Vagina (tissue), 2 donors: ENCODE measurements at places on chromosomes 16 and 17.

DNA sequence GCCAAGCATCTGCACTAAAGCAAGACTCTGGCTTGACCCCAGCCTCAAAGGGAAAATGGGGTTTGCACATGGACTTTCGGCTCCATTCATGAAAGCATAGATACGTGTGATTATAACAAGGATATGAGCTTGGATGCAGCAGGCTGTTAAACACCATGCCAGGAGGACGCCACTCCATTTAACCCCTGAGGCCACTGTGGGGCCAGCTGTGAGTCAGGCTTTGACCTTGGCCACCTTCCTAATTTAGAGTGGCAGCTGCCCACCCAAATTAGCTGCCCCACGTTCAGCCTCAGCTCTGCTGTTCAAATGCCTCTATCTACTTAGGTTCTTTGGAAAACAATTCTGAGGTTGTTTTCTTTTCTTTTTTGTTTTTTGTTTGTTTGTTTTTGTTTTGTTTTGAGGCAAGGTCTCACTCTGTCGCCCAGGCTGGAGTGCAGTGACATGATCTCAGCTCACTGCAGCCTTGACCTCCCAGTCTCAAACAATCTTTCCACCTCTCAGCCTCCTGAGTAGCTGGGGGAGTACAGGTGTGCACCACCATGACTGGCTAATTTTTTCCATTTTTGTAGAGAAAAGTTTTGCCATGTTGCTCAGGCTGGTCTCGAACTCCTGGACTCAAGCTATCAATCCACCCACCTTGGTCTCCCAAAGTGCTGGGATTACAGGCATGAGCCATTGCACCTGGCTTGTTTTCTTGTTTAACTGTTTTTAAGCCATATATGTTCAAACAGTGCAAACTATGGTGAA, 23.2 kb upstream of the KIFC3 start:
- no peak for DNase-seq

DNA sequence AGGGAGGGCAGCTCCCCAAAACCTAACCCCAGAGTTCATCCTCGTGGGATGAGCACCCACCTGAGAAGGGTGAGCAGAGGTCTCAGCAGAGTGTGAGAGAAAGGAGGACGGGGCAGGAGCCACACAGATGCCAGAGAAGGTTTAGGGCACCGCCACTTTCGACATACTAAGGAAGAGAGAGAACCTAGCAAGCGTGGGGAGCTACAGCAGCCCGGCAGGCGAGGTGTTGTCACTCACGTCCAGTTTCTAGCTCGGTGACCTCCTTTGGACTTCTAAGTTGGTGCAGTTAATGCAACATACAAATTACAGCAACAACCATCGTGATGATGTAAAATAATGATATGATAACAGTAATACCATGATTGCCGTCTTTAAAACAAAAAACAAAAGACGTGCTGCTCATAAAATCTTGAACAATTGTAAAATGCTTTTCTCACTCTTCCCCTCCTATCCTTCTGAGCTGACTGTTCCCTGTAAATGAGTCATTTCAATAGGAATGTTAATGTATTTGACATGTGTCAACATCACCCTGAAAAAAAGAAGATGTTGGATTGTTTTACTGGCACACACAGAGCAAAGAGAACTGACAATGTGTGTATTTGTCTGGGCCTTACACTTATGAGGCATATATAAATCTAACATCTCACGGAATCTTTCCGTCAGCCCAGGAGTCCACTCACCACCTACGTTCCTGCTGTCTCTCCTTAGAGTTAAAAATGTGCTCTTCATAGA, 158.2 kb upstream of the MAF start:
- no peak for DNase-seq

DNA sequence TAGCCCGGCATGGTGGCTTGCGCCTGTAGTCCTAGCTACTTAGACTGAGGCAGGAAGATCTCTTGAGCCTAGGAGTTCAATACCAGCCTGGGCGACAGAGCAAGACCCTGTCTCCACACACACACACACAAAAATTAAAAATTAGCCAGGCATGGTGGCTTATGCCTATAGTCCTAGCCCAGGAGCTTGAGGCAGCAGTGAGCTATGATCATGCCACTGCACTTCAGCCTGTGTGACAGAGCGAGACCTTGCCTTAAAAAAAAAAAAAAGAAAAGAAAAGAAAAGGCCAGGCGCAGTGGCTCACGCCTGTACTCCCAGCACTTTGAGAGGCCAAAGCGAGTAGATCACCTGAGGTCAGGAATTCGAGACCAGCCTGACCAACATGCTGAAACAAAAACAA, 23.9 kb downstream of the C17orf75 start:
- no peak for DNase-seq

GRCh38 chr17:30824356-30825145, at the start of gene CRLF3:
Gene CRLF3 (minus strand): TSS chr17:30824692. CDS start chr17:30824651, 41 bp downstream.
- peak; percentile 89 for DNase-seq
